Stimulated activated CD4-positive, alpha-beta T cell treated with anti-CD3 and anti-CD28 coated beads, TNF-alpha, amount 100 ng/mL, for 4 hours (primary cell): ENCODE measurements at places on chromosomes 7 and 10.

GRCh38 chr7:36291387-36292316 is 98.0 kb upstream of the ANLN start:
- peak; percentile 56 for DNase-seq

GRCh38 chr7:2558629-2559282 is at the start of gene IQCE:
TSS of gene IQCE (plus strand) at chr7:2558979. CDS start at chr7:2559182, 203 bp downstream.
- peak; percentile 81 for DNase-seq

- DNase-seq: no peak
Observed at GRCh38 chr10:49633327-49634068, 19.7 kb downstream of the CHAT start.

GRCh38 chr7:15620491-15621185 is 58.8 kb upstream of the AGMO start:
- no peak for DNase-seq

GRCh38 chr7:138204982-138205298 is 128.7 kb downstream of the AKR1D1 start:
- no peak for DNase-seq

- no peak for DNase-seq
Observed at GRCh38 chr10:43890124-43890523, 241.4 kb upstream of the ZNF32 start.

- DNase-seq: peak; percentile 54
Observed at GRCh38 chr10:103765981-103766380, 89.4 kb downstream of the SH3PXD2A start.

- DNase-seq: no peak
Observed at GRCh38 chr7:39293056-39293823, 273.0 kb upstream of the YAE1 start.

GRCh38 chr7:43753271-43753810 is 5.1 kb upstream of the BLVRA start:
- DNase-seq: no peak

GRCh38 chr7:27873981-27874957 is 134.3 kb downstream of the TAX1BP1 start:
- no peak for DNase-seq

DNA sequence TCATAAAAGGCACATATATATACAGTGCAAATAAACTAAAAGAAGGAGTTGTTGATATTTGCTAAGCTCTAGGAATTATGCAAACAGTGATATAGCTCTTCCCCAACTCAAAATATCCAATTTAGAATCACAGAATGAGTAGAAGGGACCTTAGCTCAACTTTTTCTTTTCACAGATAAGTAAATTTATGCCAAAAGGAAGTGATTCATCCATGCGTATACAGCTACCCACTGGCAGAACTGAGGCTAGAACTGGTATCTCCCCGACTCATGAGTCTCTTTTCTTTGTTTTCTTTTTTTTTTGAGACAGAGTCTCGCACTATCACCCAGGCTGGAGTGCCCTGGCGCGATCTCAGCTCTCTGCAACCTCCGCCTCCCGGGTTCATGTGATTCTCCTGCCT is 54.2 kb upstream of the SVIL start:
- DNase-seq: no peak

- no peak for DNase-seq
Observed at GRCh38 chr10:37777056-37777455, 80.4 kb downstream of the ZNF248 start.

DNA sequence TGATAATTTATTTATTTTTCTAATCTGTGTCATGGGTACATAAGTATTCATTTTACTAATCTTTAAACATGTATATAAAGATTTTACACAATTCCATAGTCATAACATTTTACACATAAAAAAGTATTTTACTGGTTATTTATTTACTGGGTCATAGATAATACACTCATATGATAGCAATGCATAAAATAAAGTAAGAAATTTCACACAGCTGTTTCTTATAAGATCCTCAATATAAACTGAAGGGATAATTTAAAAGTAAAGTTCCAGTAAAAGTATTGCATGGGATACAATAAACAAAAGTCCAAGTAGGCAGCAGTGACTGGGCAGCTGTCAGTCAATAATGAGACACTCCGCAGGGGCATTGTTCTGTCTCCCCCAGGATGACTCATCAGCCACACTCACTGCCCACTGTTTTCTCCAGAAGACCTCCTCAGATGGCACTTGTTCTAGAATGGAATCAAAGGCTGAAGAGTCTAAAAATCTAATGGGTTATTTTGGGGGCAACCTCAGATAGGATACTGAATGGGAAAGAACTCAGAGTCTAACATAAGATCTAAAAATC is 32.7 kb downstream of the DPY19L1 start:
- DNase-seq: no peak

GRCh38 chr10:119457966-119458766 is 84.4 kb downstream of the RGS10 start:
- DNase-seq: no peak

GRCh38 chr7:99004781-99005500 is 126.6 kb downstream of the TRRAP start:
- DNase-seq: no peak

GRCh38 chr7:146781352-146782116 is 664.9 kb downstream of the CNTNAP2 start:
- no peak for DNase-seq

GRCh38 chr10:9427209-9427608 is 1372.7 kb downstream of the GATA3 start:
- DNase-seq: no peak

- no peak for DNase-seq
Observed at GRCh38 chr10:4708123-4708759, 117.8 kb upstream of the AKR1E2 start.

DNA sequence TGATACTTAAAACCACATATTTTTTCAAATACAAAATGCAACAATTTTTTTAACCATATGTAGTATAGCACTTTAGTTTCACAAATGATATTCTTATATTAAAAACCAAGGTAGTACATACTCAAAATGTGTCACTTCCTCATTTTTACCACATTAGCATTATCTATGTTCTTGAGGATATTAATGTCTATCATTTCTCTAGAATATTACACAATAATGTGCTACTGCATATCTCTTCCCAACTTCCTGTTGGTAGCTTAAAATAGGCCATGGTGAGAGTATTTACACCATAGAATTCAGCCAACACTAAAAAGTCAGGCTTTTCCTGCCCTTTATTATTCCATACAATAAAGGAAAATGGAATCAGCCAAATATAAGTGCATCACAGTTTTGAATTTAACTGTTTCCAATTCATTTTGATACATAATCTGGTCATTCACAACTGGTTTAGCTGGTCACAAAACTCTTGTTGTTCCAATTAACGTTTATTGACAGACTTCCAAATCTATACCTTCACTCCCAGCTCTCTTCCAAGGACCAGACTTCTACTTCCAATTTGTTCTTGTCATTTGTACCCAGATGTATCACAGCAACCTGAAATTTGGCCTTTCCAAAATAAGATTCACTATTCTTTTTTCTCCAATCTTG is 20.0 kb upstream of the LRRC17 start:
- no peak for DNase-seq

DNA sequence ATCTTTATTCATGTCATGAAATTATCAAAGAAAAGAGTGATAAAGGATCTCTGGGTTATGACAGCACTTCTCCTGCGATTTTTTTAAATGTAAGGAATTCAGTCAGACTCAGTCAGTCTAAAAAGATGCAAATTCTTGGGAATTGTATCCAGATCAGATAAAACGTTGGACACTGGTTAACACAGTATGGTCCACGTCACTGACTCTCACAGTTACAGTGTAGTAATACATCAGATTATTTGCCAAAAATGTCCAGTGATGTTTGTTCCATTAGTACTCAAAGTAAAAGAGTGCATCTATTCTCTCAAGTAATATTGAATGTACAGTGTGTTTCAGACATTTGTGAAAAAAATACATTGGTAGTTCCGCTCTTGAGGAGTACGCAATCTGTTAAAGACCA is 224.5 kb downstream of the PCDH15 start:
- DNase-seq: no peak

GRCh38 chr10:118207470-118208007 is 134.6 kb downstream of the FAM204A start:
- no peak for DNase-seq

- DNase-seq: no peak
Observed at GRCh38 chr7:12431886-12432556, 28.4 kb upstream of the VWDE start.

GRCh38 chr7:78141522-78142281 is 343.1 kb downstream of the PHTF2 start:
- DNase-seq: no peak

GRCh38 chr7:35988105-35988504 is 164.9 kb upstream of the EEPD1 start:
- DNase-seq: no peak

- no peak for DNase-seq
Observed at GRCh38 chr7:57638666-57639065, 188.7 kb downstream of the ZNF716 start.

GRCh38 chr7:148720472-148720871 is 21.8 kb downstream of the CUL1 start:
- DNase-seq: no peak

DNA sequence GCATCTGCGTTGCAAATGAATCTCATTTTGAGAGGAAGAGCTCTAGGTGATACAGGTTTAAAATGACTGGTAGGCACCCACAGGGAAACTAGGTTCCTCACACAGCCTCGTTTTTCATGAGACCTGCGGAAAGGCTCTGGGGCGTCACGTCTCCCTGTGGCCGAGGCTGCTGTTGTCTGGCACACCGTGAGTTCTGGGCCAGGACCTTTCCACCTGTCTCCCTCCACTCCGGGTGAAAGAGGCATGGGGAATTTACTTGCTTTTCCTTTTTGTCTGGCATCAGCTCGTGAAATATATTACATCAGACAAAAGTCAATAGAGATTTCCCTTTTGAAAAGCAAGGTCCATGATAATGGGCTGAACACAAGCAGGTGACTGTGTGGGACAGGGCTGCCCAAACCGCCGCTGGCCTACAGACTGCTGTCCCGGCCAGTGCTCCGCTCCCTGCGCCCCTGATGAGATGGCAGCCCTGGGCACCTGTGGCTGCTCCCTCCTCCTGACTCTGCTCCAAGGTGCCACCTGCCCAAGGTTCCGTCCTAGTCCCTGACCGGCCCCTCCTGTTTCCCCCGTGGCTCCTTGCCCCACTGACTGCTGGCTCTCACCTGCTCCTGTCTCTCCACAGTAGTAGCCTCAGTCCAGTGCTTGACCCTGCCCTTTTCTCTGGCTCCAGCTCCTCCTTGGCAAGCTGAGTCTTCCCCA is 109.6 kb downstream of the NKX6-2 start:
- no peak for DNase-seq

DNA sequence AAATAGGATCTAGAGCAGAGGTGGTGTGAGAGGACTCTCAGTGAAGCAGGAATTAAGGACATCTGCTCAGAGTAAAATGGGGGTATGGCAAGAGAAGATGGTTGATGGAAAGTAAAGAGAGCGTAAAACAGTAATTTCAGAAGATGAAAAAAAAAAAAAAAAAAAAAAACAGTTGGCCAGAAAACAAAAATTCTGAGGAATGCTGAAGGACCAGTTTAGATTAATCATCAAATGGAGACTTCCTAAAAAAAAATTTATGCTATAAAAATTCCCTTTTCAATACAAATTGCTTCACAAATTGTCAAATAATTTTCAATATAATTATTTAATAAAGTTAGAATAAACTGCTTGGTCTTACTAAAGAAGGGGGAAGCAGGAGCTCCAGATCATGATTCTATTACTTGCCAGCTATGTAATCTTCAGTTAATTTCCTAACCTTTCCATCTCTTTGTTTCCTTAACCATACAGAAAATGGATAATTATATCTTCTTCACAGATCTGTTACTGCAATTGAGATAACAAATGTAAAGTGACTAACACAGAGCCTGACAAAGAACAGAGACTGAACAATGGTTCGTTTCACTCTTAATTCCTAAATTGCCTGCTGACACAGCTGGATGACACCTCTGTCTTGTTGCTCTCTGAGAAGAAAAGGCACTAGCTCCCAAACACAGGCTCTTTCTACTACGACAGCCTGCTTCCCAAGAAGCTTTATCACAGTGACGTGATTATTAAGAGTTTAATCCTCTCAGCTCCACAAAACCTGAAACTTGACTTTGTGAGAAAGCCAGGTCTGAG is 64.9 kb upstream of the GPR22 start:
- no peak for DNase-seq

- no peak for DNase-seq
Observed at GRCh38 chr10:17122052-17122451, 7.6 kb downstream of the CUBN start.

- no peak for DNase-seq
Observed at GRCh38 chr7:85030893-85031292, 156.0 kb downstream of the SEMA3D start.

DNA sequence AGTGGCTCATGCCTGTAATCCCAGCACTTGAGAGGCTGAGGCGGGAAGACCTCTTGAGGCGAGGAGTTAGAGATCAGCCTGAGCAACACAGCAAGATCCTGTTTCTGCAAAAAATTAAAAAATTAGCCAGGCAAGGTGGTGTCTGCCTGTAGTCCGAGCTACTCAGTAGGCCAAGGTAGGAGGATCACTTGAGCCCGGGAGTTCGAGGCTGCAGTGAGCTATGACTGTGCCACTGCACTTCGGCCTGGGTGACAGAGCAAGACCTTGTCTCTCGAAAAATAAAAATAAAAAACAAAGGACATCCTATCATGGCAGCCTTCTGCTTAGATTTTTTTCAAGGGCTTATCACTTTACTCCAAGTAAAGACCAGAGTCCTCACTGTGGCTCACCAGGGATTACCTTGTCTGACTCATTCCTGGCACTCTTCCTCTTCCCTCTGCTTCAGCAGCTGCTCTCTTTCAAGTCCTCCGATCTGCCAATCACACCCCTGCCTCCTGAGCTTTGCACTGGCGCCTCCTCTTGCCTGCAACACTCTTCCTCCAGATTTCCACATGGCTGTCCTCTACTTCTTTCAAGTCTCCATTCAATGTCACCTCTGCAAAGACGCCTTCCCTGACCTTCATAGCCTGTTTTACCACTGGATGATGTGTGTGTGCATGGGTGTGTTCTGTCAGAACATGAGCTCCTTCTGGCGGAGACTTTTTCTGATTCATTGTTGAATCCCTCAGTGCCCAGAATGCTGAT is 7.7 kb downstream of the PRTFDC1 start:
- DNase-seq: no peak

DNA sequence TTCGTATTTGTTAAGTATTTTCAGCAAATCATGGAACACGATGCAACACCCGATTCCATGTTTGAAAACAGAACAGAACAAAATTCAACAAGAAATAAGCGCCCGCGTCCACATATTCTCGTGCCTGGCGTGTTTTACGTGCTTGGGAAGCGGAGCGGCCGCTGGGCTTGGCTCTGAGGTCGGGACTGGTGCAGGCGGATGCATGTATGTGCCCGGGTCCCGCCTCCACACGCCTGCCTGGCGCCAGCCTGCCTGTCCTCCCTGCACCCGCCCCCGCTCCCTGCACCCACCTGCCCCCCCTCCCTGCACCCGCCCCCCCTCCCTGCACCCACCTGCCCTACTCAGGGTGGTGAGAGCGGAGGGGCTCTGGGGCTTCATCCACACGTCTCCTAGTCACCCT is 454.5 kb downstream of the DNAJB6 start:
- DNase-seq: no peak
